ENCODE measurements at places on chromosomes 16 and 17.

DNA sequence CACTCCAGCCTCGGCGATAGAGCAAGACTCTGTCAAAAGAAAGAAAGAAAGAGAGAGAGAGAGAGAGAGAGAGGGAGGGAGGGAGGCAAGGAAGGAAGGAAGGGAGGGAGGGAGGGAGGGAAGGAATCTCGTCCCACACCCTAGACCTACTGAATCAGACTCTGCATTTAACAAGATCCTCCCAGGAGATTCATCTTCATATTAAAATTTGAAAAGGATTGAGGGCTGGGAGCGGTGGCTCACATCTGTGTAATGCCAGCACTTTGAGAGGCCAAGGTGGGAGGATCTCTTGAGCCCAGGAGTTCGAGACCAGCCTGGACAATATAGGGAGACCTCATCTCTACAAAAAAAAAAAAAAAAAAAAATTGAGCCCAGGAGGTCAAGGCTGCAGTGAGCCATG lies 33.5 kb upstream of the NUFIP2 start:
- no peak for DNase-seq

DNA sequence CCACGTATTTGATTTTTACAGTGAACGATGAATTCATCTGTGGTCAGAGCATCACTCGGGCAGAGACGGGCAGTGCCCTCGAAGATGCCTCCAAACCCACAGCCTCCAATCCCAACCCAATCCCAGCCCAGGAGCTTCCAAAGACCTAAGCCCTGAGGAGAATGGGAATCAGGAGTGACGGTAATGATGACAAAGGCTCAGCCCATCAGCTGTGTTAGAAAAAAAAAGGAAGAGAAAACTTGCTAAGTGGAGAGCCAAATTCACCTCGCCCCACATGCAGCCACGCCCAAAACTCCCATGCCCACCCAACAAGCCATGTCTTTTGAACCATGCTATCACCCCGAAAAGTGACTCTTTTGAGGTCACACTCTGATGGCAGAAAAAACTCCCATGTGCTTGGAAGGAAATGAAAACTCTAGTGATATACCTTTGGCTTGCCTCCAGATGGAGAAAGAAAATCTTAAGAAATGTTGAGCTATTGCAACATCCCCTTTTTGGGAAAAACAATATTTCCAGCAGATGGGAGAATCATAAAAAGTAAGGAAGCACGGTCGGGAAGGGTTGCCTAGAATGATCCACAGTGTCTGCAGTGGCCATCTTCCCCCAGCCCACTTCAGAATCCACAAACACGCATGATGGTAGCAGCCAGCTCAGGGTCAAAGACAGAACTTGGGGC lies 37.7 kb downstream of the XYLT1 start:
- DNase-seq = no peak

GRCh38 chr16:64749346-64749745 lies 372.5 kb downstream of the CDH11 start:
- no peak for DNase-seq

GRCh38 chr17:79873583-79873982 lies 34.3 kb upstream of the CBX4 start:
- DNase-seq = no peak

DNA sequence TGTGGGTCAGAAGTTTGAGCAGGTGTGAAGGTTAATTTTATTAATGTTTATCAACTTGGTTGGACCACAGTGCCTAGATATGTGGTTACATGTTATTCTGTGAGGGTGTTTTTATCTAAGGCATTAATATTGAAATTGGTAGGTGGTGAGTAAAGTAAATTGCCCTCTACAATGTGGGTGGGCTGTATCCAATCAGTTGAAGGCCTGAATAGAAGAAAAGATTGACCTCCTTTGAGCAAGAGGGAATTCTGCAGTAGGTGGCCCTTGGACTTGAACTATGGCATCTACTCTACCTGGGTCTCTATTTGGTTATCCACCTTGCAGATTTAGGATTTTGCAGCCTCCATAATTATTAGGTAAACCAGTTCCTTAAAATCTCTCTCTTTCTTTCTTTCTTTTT lies 356.8 kb upstream of the EEF2KMT start:
- DNase-seq = no peak

DNA sequence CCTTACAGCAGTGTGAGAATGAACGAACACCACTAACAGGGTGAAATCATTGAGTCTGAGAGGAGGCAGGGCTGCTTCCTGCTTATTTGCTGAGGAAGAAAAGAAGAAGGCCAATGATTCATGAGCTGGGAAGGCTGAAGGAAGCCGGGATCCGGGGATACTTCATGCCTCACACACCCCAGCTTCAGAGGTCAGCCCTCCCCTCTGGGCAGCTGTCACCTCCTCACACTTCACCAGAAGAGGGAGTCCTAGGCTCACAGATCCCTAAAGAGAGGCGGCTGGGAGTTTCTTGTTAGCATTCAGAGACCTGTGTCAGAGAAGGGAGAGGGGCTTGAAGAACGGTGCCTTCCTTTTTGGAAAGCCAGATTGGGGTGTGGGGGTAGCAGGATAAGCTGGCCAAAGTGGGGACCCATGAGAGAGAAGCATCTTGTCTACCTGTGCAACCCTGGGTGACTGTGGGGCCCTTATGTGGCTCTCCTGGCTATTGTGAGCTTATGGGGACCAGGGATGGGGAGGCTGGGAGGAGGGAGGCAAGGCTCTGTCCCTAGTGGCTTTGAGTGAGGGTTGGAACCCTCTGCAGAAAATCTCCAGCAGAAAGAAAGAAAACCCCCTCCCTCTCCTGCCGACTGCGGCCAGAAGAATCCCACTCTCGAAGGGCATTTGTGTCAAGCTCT lies 94.6 kb downstream of the RGS9 start:
- DNase-seq = no peak

DNA sequence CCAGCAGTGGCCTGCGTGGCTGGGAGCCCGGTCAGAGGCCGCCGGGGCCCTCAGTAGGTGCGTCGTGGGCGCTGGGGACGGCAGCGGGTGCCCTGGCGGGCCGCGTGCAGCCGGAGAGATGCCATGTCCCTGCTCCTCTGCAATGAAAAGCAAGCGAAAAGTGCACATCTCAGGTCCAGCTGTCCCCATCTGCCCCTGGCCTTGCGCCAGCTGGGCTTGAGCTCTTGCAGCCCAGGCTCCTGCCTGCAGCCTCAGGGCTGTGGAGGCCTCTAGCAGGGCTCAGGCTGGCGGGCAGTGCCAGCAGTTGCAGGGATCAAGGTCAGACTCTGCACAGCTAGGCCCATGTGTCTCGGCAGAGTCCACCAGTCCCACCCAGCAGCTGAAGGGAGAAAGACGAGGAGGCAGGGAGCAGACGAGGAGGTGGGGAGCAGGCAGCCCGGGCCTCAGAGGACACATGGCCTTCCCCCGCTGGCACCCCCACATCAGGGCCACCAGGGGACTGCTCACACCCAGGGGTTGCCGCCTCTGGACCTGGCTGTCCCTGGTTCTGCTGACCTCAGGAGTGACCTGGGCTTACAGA lies 11.2 kb downstream of the SLC16A3 start:
- DNase-seq = no peak

Measured in activated T-helper 1 cell treated with anti-CD3 and anti-CD28 coated beads, Interleukin-2, amount 50 U/mL, for 16 hours (primary cell).